ENCODE measurements at places on chromosomes 5 and 9. TPM values are rescaled to one million over a fixed set of nuclear protein-coding genes. Genes with fewer than 3 reads are reported as not detected.

The IL33 gene
- not detected for total RNA-seq

The IL7R gene
- total RNA-seq = 0.11 TPM

The SFXN1 gene
- 103 TPM for total RNA-seq

The AGXT2 gene
- not detected for total RNA-seq

The MARCOL gene
- total RNA-seq = not detected

The CNTNAP3 gene
- 5.4 TPM for total RNA-seq

The FGF1 gene
- total RNA-seq = not detected

The BARHL1 gene
- not detected for total RNA-seq

The NMUR2 gene
- total RNA-seq = not detected

The ZNF879 gene
- total RNA-seq = 6.6 TPM

The PITX1 gene
- not detected for total RNA-seq

The PCDHB2 gene
- 57.8 TPM for total RNA-seq

- no peak for DNase-seq
Measured at GRCh38 chr5:147821766-147822165, 9.7 kb downstream of the SPINK1 start.

DNA sequence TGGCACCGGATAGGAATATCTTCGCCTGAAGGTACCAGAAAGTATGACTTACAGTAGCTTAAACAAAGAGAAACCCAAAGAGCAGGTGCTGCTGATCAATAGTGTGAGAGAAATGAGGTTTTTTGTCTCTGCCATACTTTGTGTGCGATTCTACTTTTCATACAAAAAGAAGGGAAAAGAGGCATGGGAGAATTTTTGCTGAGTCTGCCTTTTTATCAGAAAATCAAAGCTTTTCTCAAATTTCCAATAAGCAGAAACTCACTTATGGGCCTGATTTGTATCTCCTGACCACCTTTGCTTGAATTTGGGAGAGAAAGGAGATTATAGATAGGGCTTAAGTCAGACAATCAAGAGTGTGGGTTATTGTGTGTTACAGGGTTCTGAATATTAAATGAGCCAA lies 65.5 kb upstream of the TAF11L2 start:
- no peak for DNase-seq

DNA sequence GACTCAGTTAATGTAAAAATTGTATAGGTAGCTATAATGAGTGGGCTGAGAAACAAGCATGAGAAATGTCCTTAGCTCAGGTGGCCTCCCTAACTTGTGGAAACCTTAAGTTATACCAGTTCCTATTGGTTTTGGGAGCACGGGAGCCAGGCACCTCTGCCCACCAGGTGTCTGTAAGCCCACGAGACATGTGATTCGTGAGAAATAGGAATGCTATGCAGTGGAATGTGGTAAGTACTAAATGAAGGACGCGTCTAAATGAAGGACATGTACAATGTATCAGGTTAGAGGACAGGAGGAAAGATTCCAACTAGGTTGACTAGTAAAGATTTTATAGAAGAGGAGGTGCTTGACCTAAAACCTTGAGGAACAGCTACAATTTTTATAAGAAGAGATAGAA lies 46.0 kb upstream of the F2RL2 start:
- no peak for DNase-seq

- no peak for DNase-seq
Measured at GRCh38 chr9:215631-216155, 1.0 kb downstream of the DOCK8 start.

DNA sequence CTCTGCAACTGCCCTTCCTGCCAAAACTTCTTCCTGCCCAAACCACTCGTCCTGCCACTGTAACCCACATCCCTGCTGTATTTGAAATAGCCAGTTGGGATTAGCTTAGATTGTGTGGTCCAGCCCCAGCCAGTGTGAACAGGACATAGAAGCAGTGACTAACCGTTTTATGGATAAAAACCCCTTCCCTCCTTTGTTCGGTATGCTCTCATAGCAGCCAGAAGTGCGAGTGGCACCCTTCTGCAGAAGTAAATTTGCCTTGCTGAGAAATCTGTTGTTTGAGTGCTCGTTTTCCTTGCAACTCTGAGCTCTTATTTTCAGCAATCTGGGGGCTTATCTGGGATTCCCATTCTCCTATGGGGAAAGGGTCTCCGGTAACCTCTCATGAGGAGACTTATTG lies 470.0 kb downstream of the PRDM9 start:
- no peak for DNase-seq

GRCh38 chr5:179231309-179231708 lies 114.0 kb downstream of the ADAMTS2 start:
- no peak for DNase-seq

DNA sequence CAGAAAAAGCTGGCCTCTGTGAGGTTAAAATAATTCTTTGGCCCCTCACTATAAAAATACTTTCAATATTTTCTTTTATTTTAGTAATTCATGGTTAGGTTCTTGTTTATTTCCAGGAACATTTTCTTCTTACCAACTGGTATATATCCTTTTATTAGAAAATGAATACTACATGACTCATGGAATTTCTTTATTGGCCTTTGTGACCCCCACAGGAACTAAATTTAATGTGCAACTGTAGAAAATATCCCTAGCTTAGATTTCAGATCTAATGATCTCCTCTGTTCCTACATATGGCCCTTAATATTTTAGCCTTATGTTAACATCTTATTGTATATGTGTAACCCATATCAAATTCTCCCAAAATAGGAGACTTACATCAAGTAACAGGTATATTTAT lies 429.9 kb downstream of the NR2F1-AS1 start:
- DNase-seq = no peak

DNA sequence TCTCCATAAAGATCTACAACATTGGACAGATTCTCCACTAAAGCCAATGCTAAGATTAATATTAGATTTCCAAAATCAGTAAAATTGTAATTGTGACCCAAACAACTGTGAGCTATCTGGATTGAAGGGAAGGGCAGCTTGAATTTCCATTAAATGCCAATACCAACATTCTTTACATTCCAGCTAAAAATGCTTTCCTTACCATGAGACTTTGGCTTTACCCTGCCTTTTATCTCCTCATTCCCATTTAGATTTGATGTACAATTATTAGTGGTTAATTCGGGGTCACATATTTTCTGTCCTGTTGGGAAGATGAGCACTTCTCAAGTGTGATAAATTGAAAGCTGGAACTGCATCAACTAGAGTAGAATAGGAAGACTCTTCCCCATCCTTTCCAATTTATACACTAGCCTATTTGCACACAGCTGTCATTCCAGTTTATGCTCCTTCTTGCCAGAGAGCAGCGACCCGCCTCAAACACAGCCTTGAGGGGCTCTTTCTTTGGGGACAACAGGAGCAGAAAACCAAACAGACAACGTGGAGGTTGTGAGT lies 33.1 kb upstream of the MYOT start:
- DNase-seq = no peak

- no peak for DNase-seq
Measured at GRCh38 chr9:98228392-98229089, 26.9 kb downstream of the TBC1D2 start.

GRCh38 chr5:142324136-142324870 lies 518 bp downstream of the SPRY4 start:
- no peak for DNase-seq

- no peak for DNase-seq
Measured at GRCh38 chr5:117942861-117943519, 1045.4 kb downstream of the DTWD2 start.

- no peak for DNase-seq
Measured at GRCh38 chr5:14414007-14414406, 167.6 kb upstream of the OTULINL start.

DNA sequence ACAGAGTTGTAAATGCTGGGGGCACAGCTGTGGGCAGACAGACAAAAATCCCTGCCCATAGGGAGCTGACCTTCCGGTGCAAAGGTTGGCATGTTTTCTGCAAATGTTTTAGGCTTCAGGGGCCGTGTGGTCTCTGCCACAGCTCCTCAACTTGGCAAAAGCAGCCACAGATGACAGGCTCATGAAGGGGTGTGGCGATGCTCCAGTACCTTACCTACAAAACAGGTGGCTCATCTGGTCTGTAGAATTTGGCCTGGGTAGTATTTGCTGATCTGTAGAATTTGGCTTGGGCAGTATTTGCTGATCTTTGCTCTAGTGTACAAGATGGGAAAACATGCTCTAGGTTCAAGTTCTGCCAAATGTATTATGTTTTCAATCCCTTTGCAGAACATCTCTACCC lies 283.9 kb downstream of the GADD45G start:
- DNase-seq = no peak

DNA sequence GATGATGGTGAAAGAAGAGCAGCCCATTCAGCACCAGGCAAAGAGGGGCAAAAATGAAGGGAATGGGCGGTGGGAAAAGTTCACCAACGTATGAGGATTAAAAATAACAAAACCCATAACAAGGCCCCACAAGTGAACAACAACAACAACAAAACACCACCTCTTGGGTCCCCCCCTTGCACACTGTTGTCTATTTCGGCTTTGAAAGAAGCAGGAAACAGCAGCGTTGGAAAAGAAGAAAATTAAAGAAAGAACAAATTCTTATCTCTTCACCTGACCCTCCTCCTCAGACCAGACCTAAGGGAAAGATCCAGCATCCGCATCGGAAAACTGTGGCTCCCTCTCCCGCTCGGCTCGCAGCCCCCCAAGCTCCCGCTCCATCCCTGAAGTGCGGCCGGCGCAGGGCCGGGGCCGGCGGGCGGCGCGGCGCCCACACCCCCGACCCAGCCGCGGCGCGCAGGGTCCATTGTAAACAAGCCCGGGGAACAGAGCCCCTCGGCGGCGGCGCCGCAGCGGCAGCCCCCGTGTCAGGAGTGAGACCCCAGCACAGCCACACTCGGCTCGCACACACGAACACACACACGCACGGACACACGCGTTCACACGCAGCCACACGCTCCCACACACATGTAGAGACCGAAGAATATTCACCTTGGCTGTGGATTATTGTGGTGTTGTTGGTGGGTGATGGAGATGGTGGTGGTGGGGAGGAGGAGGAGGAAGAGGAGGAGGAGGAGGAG lies 535 bp downstream of the RFX3 start:
- DNase-seq = no peak

GRCh38 chr5:147534172-147534951 lies 24.5 kb upstream of the DPYSL3 start:
- DNase-seq = no peak

DNA sequence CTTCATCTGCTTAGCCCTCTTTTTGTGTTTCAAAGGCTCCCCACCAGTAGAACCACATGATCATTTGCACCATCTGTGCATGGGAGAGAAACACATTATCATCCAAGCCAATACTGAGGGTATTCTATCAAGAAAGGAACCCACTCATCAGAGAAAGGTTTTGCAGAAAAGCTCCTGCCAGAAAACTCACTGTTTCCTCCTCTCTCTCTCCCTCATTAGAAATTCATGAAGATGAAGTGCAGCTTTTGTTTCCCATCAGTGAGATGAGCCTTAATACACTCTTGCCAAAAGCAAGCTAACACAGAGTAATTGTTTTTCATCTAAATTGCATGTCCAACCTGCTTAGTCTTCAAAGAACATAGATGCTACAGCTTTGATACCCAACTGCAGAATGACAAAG lies 142.4 kb upstream of the GRAMD2B start:
- no peak for DNase-seq

DNA sequence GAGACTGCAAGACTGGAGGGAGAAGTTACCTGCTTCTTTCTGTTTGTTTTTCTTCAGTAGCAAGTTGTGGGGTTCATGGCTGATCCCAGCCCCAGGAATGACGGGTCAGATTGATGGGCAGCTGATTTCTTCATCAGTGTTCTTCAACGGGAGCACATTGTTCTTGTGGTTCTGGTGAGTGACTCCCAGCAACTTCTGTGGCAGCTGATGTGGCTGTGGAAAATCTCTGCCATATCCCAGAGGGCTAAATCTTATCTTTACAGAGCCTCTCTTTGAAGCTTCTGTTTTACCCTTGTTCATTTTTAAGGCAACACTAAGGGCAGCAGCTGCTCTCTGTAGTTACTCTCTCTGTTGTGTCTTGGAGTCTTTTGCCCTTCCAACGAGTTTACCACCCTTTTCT lies 710.3 kb downstream of the PRELID2 start:
- no peak for DNase-seq

- DNase-seq = no peak
Measured at GRCh38 chr9:130024597-130024994, 18.4 kb downstream of the FNBP1 start.

Measured in neural crest cell (in vitro differentiated cells).